ENCODE measurements at places on chromosomes 1 and 21. TPM values are rescaled to one million over a fixed set of nuclear protein-coding genes. Genes with fewer than 3 reads are reported as not detected.

Gene KCNJ15
- 1.8 TPM for total RNA-seq

Gene SELENOF
- total RNA-seq, result 105 TPM

Gene PCAT6
- total RNA-seq, result 0.65 TPM

Gene TMEM81
- 2.2 TPM for total RNA-seq

Gene CBR3
- total RNA-seq, result not detected

Gene ANXA9
- 9.3 TPM for total RNA-seq

DNA sequence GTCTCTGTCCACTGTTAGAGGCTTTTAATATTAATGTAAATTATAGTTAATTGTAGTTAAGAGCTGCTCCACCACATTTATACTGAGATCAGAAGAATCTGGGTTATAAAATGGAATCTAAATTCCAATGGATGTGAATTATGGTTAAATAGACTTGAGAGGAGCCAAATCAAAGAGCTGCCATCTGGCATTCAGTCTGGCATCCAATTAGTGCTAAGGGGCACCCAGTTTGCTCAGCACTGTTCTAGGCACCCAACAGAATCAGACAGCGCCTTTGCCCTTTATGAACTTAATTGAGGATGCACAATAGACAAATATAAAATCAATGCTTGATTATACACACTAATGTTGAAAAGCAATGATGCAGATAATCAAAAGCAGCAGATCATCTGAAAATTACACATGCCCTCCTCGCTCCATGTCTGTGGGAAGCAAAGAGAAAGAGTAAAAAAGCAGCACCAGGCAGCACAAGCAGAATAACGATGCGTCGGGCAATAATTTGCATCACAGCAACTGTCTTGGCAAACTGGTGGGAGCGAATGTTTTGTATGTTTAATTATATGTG, 310.1 kb downstream of the BRINP2 start:
- no peak for DNase-seq

DNA sequence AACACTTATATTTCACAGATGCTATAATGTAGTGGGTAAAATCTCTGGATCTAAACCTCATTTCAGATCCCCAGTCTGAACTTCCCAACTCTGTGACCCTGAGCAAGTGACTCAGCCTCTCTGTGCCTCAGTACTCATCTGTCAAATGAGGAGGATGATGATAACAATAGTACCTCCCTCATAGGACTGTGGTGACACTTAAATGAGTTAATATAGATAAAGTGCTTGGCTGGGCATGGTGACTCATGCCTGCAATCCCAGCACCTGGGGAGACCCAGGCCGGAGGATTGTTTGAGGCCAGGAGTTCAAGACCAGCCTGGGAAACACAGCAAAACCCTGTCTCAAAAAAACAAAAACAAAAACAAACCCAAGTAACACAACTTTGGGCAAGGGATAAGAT, 4.7 kb upstream of the ECE1 start:
- no peak for DNase-seq

- DNase-seq, result no peak
Measured at GRCh38 chr1:234533034-234533891, 54.3 kb upstream of the TARBP1 start.

GRCh38 chr1:225608014-225608796, 44.7 kb downstream of the ENAH start:
- DNase-seq, result no peak

DNA sequence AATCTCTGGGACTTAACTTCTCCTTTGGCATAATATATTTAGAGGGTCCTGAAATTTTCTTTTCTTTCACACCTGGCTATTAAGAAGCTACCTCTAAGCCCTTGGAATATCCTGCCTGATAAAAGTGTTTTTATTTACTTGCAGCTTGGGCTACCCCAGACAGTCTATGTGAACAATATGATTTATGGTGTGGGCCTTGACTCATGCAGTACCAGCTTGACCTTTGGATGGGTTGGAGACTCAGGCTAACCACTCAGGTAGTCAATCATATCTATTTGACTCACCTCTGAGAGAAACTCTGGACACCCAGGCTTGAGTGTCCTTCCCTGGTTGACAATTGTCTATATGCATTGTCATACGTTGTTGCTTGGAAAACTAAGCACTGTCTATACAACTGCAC, 13.4 kb upstream of the PGBD2 start:
- DNase-seq, result no peak

- DNase-seq, result no peak
Measured at GRCh38 chr21:42480736-42481135, 15.3 kb downstream of the RSPH1 start.

GRCh38 chr1:190597294-190597693, 119.6 kb upstream of the BRINP3 start:
- no peak for DNase-seq

DNA sequence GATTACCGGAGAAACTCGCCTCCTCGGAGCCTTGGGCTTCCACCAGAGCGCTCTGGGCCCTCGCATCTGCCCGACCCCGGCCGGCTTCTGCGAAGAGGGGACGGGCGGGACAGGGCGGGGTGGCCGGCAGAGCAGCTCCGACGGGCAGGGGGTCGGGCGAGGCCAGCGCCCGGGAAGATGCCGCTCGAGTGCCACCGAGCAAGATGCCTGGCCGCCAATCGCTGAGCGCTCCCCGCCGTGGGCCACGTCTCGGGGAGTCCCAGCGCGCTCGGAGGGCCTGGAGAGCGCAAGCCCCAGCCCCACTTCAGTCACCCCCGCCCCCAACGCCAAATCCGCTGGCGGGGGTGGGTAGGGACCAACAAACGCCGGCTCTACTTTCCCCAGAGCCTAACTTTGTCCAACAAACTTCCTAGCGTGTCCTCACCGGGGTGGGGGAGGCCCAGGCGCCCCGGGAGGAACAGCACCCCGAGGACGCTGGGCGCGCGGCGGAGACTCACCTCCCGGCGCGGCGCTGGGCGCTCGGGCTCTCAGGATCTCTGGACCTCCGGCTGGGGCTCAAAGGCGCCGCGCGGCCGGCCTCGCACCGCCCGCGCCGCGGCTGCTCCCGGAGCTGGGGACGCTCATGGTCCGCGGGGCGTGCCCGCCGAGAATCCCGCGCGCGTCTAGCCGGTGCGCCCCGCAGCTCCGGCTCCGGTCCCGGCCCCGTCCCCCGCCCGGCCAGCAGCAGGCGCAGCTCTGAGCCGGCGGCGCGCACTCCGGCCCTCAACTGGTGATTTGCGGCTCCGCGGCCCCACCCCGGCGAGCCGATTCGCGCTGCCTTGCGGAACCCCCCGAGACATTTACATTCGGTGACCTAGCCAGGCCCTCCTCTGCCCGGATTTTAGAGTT, at the start of gene BCAR3:
Gene BCAR3, minus strand, starts transcription at position 737 of the 888 bp plus-strand sequence. CDS start 6,907 bp downstream, outside the sequence.
- peak; percentile 71 for DNase-seq

DNA sequence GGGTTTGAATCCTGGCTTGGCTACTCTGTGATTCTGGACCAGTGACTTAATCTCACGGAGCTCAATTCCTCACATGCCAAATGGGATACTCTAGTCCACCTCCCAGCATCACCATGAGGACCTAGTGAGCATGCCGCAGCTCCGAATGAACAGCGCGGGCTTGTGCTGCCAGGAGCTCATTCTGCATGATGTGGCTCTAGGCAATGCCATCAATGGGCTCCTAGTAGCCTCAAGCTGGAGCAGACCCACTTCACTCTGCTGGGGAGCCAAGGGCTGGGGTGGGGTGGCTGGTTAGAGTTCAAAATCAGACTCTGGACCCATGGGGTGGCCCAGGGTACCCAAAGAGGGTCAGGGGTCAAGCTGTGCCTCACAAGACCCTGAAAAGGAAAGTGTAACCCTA, 41.5 kb downstream of the CDK18 start:
- DNase-seq, result peak; percentile 33

GRCh38 chr1:33456502-33456886, 16.0 kb upstream of the ZSCAN20 start:
- no peak for DNase-seq

DNA sequence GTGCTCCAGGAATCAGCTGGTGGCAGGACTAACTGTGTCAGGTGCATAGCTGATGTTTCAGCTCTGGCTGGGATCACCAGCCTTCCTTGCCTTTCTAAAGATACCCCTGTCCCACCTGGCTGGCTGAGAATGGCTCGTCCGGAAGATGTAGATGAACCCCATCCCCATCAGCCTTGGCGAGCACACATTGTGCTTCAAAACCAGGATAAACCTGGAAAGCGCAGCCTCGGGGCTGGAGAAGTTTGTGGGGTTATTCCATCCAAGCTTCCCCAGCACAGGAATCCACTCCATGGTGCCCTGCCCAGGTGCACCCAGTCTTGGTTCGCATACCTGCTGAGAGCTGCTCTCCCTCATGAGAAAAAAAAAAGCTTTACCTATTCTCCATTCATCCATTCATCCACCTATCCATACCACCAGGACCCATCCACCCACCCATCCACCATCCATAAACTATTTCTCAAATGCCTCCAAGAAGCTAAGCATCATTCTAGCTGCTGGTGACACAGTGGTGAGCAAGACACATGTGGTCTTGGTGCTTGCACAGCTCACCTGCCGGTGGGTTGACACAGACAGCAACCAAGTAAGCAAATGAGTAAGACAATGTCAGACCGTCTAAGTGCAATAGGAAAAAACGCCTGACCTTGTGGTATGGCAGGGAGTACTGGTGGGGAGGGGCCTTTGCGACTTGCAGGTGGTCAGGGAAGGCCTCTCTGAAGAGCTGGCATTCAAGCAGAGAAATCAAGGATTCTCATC, 94.0 kb downstream of the DMRTB1 start:
- DNase-seq, result no peak

- no peak for DNase-seq
Measured at GRCh38 chr1:115332813-115333608, 5.0 kb downstream of the NGF start.

GRCh38 chr1:195173753-195174152, 1434.5 kb downstream of the KCNT2 start:
- no peak for DNase-seq

DNA sequence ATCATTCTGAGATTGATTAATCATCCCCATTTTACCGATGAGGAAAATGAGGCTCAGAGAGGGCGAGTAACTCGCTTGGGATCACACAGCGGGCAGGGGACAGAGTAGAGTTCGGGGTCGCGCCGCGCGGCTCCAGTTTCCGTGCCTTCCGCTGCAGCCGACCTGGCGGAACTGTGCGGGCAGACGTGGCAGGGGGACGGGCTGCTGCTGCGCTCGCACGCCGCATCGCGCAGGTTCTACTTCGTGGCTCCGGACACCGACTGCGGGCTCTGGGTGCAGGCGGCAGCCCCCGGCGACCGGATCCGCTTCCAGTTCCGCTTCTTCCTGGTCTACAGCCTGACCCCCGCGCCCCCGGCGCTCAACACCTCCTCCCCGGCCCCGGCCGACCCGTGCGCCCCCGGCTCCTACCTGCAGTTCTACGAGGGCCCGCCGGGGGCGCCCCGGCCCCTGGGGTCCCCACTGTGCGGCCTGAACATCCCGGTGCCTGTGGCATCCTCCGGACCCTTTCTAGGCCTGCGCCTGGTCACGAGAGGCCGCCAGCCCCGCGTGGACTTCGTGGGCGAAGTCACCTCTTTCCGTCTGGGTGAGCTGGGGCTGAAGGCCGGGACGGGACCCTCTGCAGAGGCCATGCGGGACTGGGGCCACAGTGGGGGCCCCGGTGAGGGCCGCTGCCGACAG, 2.3 kb downstream of the LDLRAD2 start:
- no peak for DNase-seq

GRCh38 chr1:187267827-187268226, 439.1 kb downstream of the PLA2G4A start:
- no peak for DNase-seq

- DNase-seq, result no peak
Measured at GRCh38 chr1:147272042-147272441, 29.6 kb downstream of the CHD1L start.

DNA sequence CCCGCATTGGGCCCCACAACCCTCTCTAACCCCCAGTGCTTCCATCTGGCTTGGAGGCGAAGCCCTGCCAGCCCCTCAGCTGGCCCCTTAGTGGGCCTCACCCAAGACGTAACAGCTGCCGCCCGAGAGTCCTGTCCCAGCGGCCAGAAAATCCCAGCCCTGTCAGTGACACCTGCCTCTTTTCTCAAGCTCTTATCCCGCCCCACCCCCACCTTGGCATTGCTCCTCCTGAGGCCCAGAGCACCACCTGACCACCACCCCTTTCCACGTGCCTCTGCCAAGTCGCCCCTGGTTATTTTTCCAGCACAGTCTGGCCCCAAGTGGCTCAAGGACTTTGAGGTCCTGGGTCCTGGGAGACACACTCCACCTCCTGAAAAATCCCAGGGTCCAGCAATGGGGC, 5.9 kb upstream of the CTRC start:
- DNase-seq, result no peak

GRCh38 chr1:62796221-62796620, 12.3 kb downstream of the ATG4C start:
- no peak for DNase-seq

GRCh38 chr1:87179851-87180519, 148.7 kb upstream of the LMO4 start:
- DNase-seq, result no peak

DNA sequence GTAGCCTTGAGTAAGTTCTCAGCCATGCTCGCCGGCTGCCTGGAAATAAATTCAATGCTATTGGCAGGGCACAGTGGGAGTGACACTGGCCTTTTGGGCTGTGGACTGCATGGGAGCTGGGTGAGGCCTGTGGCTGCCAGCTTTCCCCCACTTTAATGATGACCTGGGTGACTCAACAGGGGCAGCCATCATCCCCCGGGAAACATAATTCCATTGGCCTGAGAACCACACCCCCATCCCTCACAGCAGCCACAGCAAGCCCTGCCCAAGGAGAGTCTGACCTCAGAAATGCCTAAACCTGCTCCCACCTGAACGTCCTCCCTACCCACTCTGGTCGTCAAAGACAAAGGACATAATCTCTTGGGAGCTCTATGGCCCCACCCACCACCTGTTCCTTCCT, 384.0 kb downstream of the LTN1 start:
- DNase-seq, result no peak

GRCh38 chr1:66761221-66761620, 9.0 kb downstream of the DYNLT5 start:
- DNase-seq, result no peak

- DNase-seq, result no peak
Measured at GRCh38 chr1:159763686-159764085, 17.1 kb upstream of the DUSP23 start.

DNA sequence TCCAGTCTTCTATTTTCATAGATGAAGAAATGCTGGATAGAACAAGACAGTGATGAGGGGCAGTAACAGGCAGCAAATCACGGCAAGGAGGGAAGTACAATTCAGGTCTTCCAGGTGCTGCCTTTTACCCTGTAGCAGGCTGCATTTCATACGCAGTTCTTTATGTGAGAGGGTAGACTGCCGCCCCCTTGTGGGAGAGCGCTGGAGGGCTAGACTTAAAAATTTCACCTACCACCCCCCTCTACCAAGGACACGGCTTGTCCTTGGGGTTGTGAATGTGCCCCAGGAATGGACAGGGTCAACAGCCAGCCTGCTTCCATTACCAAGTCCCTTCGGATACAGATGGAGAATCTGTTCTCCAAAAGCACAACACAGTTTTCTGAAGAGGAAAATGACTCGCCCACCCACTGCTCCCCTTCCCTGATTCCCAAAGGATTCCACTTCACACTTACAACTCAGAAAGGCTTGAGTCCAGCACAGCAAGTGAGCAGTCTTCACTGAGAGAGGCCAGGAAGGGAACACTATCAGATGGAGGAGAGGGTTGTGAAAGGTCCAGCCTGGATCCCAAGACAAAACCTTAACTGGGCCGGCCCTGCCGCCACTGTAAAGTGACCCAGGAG, 7.4 kb downstream of the WDR77 start:
- DNase-seq, result no peak

- no peak for DNase-seq
Measured at GRCh38 chr1:14476170-14476955, 122.1 kb upstream of the KAZN start.

- DNase-seq, result no peak
Measured at GRCh38 chr1:74858136-74858535, 125.2 kb downstream of the TYW3 start.

- no peak for DNase-seq
Measured at GRCh38 chr21:39006571-39007311, 176.5 kb downstream of the PSMG1 start.

GRCh38 chr1:6130036-6130435, 50.1 kb downstream of the CHD5 start:
- no peak for DNase-seq

Data from left lobe of liver (tissue), 2 donors.